Epithelial cell of alveolus of lung (primary cell): ENCODE measurements at places on chromosomes 11 and 22. TPM values are rescaled to one million over a fixed set of nuclear protein-coding genes. Genes with fewer than 3 reads are reported as not detected.

Gene JAM3
- total RNA-seq: 47.3 and 51.7 TPM in 2 replicates

Gene IGLL5
- not detected in 2 replicates for total RNA-seq

Gene PGA4
- not detected in 2 replicates for total RNA-seq

Gene MS4A4A
- 10.5 TPM in 1 of 2 replicates, not detected in the other for total RNA-seq

Gene ZBED4
- 11.7 and 14.4 TPM in 2 replicates for total RNA-seq

Gene MSANTD4
- total RNA-seq: 17.7 and 26.6 TPM in 2 replicates

Gene SHANK2
- 9.2 and 10.8 TPM in 2 replicates for total RNA-seq

Gene OR2AG1
- total RNA-seq: not detected in 2 replicates

Gene OR51B5
- total RNA-seq: not detected in 2 replicates

Gene CSF2RB
- total RNA-seq: under 0.01 TPM in 1 of 2 replicates, not detected in the other

Gene TRIM51
- not detected in 2 replicates for total RNA-seq

Gene OLFML1
- total RNA-seq: 0.39 and 6.1 TPM in 2 replicates

Gene KCNJ1
- total RNA-seq: not detected in 2 replicates

Gene APOL6
- total RNA-seq: 9.3 and 11.6 TPM in 2 replicates

Gene TNNI2
- total RNA-seq: 6.0 TPM in 1 of 2 replicates, not detected in the other

Gene OR8G5
- total RNA-seq: not detected in 2 replicates

Gene GALNT18
- 0.96 and 5.7 TPM in 2 replicates for total RNA-seq

Gene APOA5
- total RNA-seq: not detected in 2 replicates

Gene SLC2A11
- total RNA-seq: 6.1 and 10.7 TPM in 2 replicates

Gene CRYBB3
- total RNA-seq: not detected in 2 replicates

Gene CHST1
- total RNA-seq: 4.9 and 10.2 TPM in 2 replicates

Gene MRGPRE
- total RNA-seq: not detected in 2 replicates

Gene COPB1
- 164 and 211 TPM in 2 replicates for total RNA-seq

Gene OR4D11
- total RNA-seq: not detected in 2 replicates

Gene CARD18
- total RNA-seq: not detected in 2 replicates

Gene ALDH3B1
- total RNA-seq: 16.7 and 47.0 TPM in 2 replicates

Gene OR2AG2
- total RNA-seq: not detected in 2 replicates

Gene MMP8
- total RNA-seq: under 0.01 TPM in 1 of 2 replicates, not detected in the other

Gene RIMBP3C
- under 0.01 TPM in 2 replicates for total RNA-seq

Gene ACR
- total RNA-seq: not detected in 2 replicates

Gene SLC22A6
- total RNA-seq: not detected in 2 replicates

Gene GLB1L2
- 0.13 and 2.8 TPM in 2 replicates for total RNA-seq

Gene C11orf65
- total RNA-seq: 0.52 and 1.0 TPM in 2 replicates

Gene C1QTNF6
- 10.7 and 24.8 TPM in 2 replicates for total RNA-seq

Gene MAPK11
- 1.4 and 8.0 TPM in 2 replicates for total RNA-seq

Gene SLC16A8
- 0.80 TPM in 1 of 2 replicates, not detected in the other for total RNA-seq

Gene DSCAML1
- not detected in 2 replicates for total RNA-seq

Gene TMPRSS4
- total RNA-seq: not detected in 2 replicates

Gene RANGAP1
- 36.5 and 94.5 TPM in 2 replicates for total RNA-seq

Gene SLC22A9
- not detected in 2 replicates for total RNA-seq

Gene CDK2AP2
- 36.5 and 68.4 TPM in 2 replicates for total RNA-seq

Gene VPS37C
- 11.8 and 24.8 TPM in 2 replicates for total RNA-seq

Gene NRIP3
- total RNA-seq: 2.2 and 20.8 TPM in 2 replicates

Gene NXPE2
- not detected in 2 replicates for total RNA-seq

Gene NCR3LG1
- 1.3 and 5.3 TPM in 2 replicates for total RNA-seq

Gene XKR3
- not detected in 2 replicates for total RNA-seq

Gene OR2D2
- 0.32 TPM in 1 of 2 replicates, not detected in the other for total RNA-seq

Gene POU2AF3
- total RNA-seq: 0.26 TPM in 1 of 2 replicates, not detected in the other

Gene RASD2
- total RNA-seq: under 0.01 TPM in 1 of 2 replicates, not detected in the other

Gene GGT1
- total RNA-seq: 1.4 and 2.5 TPM in 2 replicates

Gene CDON
- total RNA-seq: 1.3 and 12.1 TPM in 2 replicates
